BJ (cell line): ENCODE measurements at places on chromosomes 3 and 15.

DNA sequence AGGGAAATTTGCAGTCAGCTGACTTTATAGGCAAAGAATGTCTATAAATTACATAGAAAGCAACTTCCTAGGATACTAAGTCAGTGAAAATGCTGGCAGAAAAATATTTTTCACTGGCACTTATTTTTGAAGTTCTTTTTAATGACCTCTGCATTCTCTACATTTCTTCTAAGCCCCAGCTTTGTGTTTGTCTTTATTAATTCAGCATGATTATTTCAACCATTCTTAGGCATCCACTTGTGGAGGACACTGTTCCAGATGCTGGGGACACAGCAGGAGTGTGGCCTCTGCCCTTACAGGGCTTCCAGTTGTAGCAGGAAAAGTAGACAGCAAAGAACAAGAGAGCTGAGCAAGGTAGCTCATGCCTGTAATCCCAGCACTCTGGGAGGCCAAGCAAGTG is 15.0 kb downstream of the LRRK1 start:
- DNase-seq, result no peak

DNA sequence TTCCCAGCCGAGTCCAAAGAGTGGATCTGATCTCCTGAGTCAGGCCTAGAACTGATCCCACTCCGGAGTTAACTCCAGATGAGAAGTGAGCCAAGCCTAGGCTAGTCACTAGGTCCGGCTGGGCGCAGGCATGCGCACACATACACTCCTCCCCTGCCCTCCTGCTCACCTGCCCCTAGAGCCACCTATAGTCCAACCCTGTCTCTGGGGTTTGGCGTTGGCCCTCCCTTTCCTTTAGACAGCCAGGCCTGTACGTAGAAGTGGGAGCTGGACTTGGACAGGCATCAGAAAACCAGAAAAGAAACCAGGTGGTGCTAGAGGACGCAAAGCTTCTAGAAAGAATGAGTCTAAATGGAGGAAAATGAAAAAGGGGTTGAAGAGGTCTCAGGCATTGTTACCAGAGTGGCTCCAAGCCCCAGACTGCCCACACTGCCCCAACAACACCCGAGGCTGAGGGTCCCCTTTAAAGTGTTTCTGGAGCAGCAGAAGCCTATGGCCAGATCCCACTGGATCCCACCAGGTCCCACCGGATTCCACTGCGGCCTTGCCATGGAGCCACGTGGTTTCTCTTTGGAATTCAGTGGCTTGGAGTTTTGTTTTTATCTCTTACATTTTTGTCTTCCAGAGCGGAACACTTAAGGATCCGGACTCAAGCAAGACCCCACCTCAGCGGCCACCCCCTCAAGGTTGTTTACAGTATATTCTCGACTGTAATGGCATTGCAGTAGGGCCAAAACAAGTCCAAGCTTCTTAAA is 24.2 kb upstream of the TIMP4 start:
- DNase-seq, result no peak

- no peak for DNase-seq
Observed at GRCh38 chr15:22227411-22228100, 147.2 kb downstream of the OR4M2 start.

GRCh38 chr15:85890620-85890980 is 95.9 kb upstream of the KLHL25 start:
- no peak for DNase-seq

DNA sequence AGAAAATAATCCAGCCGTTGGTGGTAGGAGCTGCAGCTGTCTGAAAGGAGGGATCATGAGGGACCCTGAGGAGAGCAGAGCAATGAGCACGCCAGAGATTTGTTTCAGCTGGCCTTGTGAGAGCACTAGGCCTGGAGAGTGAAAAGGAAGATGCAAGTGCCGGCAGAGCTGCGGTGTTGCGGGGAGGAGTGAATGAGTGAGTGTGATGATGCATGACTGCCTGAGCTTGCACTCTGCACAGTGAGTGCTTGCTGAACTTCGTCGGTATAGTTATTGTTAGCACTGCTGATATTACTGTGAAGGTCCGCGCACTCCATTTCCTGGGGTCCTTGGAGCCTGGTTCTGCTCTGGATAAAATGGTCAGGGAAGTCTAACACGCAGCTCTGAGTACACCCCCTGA is 23.2 kb downstream of the EIF1B start:
- no peak for DNase-seq

- DNase-seq, result no peak
Observed at GRCh38 chr15:40343512-40343911, 2.8 kb upstream of the CCDC9B start.

- DNase-seq, result no peak
Observed at GRCh38 chr3:14430706-14431451, 28.5 kb downstream of the SLC6A6 start.

- no peak for DNase-seq
Observed at GRCh38 chr3:108035751-108036150, 55.1 kb downstream of the CD47 start.

- DNase-seq, result no peak
Observed at GRCh38 chr3:15206662-15207576, 873 bp downstream of the CAPN7 start.

DNA sequence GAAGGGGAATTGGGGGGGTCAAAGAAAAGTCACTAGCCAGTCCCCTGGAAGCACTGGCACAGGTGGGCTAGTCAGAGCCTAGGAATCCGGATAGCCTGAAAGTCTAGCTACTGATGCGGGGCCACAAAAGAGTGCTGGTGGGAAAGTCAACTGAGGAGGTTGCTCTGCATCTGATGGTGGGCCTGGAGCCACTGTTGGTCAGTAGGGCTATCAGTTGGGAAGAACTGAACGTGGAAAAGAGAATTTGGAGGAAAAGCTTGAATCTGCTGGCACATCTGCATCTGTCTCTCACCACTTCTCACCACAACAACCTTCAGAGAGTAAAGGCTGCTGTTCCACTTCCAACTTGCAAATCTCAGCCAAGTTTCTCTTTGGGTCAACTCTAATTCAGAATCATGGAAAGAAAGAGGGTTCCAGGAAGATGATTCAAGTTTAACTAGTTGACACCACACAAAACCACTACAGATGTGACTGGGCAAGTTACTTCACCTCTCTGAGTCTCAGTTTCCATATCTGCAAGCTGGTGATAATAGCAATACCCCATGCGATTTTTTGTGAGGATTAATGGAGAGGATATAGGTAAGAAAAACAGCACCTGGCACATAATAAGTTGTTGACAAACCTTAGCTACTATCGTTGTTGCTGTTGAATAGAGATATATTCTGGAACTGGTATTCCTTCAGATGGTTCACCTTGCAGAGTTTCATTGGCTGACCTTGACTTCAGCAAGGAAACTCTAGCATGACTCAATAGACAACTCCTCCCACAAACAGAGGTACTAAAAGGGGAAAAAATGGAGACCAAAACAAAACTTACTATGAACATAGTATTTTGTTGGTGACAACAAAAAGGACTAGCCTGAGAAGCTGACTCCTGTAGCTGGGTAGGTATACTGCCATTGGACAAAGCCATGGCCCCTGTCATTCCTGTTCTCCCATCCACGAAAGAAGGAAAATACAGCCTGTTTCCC is 280.2 kb upstream of the STT3B start:
- no peak for DNase-seq

GRCh38 chr3:125498630-125499029 is 21.4 kb downstream of the SNX4 start:
- DNase-seq, result no peak

- no peak for DNase-seq
Observed at GRCh38 chr3:4963669-4964570, 15.3 kb upstream of the BHLHE40 start.

DNA sequence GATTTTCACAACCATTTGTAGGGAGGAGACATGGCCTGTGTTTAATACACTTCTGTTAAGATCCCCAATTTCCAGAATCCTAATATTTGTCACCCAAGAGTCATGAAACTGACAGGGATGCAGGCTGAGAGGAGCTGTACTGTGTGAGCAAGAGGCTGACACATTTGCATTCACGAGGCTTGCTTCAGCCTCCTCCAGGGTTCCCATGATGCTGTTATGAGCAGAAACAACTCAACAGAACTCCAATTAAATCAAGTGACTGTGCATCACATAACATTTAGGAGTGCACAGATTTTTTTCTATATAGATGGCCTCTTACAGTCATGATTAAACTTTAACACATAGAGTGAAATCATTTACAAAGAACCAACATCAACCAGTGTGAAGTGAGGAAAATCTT is 292.3 kb upstream of the STT3B start:
- no peak for DNase-seq

DNA sequence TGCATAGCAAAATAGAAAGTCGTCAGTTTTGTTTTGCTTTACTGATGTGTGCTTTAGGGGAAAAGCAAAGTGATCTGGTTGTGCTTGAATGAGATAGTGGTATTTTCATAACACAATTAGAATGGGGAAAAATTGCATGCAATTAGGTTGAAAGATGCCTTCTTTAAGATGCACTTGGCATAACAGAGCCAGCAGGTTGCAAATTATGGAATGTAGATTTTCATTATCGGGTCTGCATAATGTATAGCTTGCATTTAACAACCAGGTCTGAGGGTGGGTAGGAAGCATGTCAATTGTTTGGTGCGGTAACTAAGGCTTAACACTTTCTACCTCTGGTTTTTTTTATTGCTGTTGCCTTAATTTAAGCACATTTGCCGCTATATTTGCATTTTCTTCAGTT is 370.7 kb upstream of the MCTP2 start:
- DNase-seq, result no peak

DNA sequence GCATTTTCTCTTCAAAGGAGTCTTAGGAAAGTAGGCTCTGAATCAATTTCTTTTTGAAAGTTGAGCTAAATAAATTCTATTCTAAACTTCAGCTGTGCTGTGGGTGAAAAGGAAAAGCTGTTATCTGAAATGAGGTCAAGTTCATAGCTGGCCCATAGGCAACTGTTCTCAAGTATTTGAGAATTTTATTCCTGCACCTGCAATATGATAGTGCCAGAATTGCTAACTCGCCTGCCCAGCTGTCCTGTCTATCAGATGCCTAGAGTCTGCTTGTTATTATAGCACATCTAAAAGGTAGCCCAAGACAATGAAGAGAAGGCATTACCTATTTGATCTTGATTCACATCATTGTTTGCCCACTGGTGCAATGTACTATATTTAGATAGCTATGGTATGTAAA is 798.7 kb downstream of the DIPK2A start:
- DNase-seq, result no peak

DNA sequence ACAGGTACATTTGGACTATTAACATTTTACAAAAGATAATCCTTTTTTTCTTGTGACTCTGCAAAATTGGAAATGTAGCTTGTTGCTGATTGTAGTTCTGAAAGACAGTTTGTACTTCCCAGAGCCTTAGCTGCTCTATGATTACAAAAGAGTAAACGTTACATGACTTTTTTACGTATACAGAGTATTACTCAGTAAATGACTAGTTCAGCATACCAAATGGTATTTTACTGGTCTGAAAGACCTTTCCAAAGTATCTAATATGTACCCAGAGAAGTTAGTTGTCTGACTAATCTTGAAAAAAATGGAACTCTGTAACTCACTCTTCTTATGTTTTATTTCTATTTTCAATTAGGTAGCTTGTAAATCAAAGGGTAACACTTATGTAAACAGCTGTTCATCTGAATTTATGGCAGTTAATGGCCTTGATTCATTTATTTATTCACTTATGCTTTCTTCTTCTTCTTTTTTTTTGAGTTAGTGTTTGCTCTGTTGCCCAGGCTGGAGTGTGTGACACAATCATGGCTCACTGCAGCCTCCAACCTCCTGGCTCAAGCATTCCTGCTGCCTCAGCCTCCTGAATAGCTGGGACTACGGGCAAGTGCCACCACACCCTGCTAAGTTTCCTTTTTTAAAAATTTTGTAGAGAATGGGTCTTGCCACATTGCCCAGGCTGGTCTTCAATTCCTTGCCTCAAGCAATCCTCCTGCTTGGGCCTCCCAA is 151.7 kb downstream of the C3orf38 start:
- DNase-seq, result no peak

DNA sequence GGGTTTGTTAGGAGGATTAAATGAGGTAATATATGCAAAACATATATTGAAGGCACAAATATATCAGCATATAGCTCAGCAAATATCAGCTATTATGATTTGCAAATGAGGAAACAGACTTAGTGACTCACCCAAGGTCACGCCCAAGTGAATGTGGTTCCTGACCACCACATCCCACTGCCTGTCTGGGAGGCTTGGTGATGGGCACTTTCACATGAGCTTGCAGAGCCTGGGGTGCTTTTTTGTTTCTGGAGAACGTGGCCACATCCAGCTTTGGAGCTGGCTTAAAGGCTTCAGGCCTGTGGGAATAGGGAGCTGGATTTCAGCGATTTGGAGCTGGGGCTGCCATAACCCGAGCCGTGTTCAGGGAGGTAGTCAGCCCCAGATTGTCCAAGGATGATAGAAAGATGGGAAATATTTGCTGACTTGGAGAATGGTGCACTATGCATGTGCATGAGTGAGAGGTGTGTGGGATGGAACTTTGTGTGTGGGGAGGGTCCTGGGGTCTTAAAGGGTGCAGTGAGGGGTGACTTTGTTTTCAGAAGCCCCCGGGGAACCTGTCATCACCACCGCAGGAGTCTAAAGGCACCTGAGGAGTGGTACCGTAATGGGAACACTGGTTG is 12.0 kb upstream of the FGD5 start:
- no peak for DNase-seq

DNA sequence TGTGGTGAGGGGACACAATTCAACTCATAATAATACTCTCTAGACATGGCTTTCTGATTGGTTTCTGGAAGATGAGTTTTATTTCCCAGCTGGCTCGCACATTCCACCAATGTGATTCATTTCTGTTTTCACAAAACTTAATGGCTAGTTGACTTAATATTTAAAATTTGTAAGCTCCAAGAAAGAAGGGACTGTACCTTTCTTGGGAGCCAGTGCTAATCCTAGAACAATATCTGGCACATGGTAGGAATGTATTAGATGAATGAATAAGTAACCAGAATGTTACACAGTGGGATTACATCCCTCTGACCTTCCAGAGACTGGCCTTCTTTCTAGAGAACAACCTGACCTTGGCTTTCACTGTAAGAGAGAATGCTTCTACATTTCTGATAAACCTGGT is 262.8 kb downstream of the RORA start:
- no peak for DNase-seq

- DNase-seq, result no peak
Observed at GRCh38 chr15:45653702-45654424, 19.0 kb downstream of the SQOR start.

- no peak for DNase-seq
Observed at GRCh38 chr15:38128341-38128781, 124.3 kb upstream of the SPRED1 start.

GRCh38 chr15:100781961-100782530 is 97.6 kb upstream of the ALDH1A3 start:
- no peak for DNase-seq

- no peak for DNase-seq
Observed at GRCh38 chr3:85567071-85567676, 608.4 kb downstream of the CADM2 start.

DNA sequence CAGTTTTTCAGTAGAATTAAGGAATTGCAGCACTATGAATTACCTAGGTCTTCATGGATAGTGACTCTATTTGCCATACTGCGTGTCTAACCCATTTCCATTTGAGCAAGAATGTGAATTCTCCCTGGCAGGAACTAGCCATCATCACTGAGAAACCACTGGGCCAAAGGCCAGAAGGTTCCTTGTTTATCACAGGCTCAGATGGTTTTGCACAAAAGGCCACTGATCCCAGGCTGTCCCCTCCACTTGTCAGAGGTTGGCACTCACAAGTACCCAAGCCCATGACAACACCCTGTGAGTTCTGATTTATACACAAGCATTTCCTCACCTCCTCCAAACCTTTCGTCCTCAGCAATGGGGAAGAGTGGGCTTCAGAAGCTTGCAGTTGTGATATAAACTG is 131.8 kb downstream of the FOXB1 start:
- DNase-seq, result no peak
